Stimulated activated naive CD8-positive, alpha-beta T cell treated with anti-CD3 and anti-CD28 coated beads, Interleukin-15, Interleukin-2, amounts not matched to agents 100 U/mL and 50 U/mL, for 24 hours (primary cell): ENCODE measurements at places on chromosomes 2 and 18.

DNA sequence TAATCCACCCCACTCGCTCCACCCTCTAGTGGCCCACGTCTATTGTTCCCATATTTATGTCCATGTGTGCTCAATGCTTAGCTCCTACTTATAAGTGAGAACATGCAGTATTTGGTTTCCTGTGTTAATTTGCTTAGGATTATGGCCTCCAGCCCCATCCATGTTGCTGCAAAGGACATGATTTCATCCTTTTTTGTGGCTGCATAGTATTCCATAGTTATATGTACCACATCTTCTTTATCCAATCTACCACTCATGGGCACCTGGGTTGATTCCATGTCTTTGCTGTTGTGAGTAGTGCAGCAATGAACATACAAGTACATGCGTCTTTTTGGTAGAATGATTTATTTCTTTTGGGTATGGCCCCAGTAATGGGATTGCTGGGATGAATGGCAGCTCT is 319.9 kb downstream of the DYSF start:
- no peak for DNase-seq

- DNase-seq = no peak
Measured at GRCh38 chr2:180694445-180695421, 285.7 kb upstream of the UBE2E3 start.

DNA sequence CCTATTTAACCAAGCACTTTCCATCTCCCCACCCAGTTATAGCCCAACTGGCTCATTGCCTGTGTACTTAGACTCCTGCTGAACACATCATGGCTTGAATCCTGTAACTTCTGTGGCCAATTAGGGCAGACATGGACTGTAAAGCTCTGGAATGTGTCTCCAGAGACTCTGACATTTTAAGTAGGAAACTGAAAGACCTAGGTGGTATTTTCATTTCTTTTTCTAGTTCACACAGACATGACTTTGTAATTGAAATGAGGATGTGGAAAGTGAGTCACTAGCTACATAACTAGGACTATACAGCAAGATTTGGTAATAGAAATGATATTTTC is 12.2 kb downstream of the DOK1 start:
- no peak for DNase-seq

GRCh38 chr2:11711751-11712150 is 34.7 kb upstream of the LPIN1 start:
- no peak for DNase-seq

DNA sequence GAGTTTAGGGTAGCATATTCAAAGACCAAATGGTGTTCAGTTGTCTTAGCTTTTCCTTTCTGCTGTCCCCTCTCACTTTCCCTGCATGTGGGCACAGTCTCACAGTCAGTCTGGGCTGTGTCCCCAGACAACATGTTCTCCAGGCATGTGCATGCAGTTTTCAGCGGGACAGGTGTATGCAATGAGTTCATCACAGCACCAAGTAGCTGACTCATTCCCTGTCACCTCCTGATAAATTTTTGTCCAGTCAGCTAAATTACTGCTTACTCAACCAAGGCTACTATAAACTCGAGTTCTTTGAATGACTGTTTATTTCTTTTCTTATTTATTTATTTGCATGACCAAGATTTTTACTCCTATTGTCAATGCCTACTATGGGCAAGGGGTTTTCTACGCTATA is 148.8 kb upstream of the CDH19 start:
- DNase-seq = no peak

DNA sequence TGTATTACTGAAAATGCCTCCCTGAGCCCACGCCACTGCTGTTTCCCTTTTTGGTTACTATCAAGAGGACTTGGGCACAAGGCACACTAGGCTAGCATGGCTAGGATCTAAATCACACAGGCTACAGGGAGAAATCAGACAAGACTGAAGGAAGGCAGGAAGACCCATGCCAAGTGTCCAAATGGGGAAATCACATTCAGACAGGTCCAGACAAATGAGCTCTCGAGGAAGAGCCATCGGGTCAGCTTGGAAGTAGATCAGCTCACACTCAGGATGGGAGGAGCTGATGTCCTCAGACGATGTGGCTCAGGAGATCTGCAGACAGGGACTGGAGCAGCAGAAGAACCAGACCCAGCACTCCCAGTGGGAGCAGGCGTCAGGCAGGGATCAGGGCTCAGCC is 113.2 kb downstream of the COL6A3 start:
- DNase-seq = no peak

DNA sequence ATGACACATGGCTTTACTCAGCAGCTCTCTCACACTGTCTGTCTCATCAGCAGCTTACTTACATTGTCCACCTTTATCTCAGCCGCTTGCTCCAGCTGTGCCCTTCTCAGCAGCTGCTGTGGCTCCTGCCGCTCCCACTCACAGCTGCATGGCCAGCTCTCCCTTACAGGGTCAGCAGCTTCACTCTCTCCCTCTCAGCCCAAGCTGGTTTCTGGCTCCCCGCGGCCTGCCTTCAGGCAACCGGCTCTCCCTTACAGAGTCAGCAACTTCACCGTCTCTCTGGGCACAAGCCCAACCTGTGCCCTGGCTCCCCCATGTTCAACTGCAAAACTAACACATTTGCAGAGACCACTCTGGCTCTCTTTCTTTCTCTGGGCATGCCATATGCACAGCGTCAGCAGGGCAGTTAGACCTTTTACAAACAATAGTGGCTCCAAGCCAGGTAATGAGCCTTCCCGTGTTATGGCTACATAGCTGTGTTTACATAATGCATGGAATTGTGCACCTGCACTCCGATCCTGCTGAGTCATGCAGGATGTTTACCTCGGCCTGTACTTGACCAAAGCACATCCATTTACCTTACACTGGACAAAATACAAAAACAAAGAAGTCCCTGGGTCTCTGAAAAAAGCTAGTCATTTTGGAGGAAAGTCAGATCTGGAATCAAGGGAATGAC is 167.3 kb downstream of the DOK6 start:
- no peak for DNase-seq

GRCh38 chr2:25685741-25686140 is 12.4 kb upstream of the DTNB start:
- no peak for DNase-seq

DNA sequence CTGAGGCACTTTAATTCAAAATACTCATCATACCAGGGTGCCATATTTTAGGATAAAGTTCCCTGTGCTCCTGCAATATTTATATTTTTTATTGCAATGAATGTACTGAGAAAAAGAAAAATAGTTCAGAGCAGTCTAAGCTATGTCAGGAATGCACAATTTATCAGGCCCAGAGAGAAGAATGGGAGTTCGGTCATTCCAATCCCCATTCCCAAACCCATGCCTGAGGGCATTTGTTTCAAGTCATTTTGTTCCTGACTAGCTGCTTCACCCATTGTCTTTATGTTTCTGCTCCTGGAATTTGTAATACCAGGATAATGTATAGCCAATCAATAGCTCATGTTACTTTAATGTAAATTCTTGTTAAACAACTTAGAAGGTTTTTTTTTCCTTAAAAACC is 24.4 kb upstream of the FTCDNL1 start:
- DNase-seq = no peak

- DNase-seq = no peak
Measured at GRCh38 chr2:64456293-64456692, 2.3 kb downstream of the LGALSL start.

DNA sequence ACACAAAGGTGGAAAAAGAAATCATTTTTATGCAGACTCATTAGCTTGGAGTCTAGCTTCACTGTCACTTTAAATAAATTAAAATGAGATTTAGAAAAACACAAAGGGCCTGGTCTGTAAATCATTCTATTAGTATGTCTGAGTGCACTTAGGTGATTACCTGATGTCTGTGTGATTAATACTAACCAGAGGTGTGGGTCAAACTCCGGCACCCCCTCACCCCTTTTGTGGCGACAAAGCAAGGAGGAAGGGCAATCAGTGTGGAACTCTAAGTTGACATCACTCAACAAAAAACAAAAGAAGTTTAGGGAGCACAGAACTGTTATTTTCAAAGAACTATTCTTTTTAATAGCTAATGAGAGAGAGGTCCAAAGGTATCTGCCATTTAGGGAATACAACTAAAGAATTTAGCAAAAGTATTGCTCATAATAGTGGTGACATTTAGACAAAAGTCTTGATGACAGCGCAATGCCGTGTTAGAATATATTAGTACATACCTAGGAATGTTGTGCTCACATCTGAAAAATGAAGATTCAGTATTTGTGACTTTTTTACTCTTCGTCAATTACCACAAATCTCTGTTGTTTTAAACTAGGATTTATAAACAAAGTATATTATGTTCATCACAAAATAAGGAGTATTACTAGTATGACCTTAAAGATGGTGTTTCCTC is 66.3 kb downstream of the ZEB2 start:
- no peak for DNase-seq

DNA sequence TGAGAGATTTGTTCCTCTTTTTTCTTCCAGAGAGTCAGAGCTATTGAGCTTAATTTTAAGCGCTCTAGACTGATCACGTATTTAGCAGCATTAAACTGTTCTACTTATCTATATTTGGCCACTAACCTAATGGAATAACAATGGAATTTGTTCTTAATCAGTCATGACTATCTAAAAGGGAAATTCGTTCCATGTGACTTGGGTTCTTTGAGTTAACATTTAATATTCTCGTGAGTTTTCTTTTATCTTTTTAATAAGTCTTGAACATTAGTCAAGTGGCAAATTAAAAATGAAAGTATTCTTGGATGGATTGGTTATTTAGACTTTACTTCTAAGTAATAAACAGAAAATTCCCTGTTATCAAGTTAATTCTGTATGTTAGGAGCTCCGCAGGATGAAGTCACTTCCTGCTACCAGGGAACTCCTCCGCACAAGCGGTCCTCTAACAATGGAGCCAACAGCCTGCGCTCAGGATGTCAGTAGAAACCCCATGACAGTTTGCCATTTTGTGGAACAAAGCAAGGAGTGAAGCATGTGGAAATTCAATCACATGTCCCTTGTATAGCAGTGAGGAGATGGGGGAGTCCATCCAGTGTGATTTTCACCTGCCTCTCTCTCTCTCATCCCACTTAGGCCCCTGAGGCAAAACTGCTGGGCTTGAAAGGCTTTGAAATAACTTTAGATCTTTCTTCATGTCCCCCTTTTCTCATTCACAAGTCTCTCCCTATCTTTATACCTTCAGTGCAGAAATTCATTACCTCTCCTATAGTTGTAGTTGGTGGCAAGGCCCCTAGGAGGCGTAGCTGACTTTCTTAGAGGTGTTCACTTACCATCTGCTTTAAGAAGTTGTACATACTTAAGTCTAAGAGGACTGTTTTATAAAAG is 138.1 kb downstream of the WDR7 start:
- DNase-seq = peak; percentile 38

DNA sequence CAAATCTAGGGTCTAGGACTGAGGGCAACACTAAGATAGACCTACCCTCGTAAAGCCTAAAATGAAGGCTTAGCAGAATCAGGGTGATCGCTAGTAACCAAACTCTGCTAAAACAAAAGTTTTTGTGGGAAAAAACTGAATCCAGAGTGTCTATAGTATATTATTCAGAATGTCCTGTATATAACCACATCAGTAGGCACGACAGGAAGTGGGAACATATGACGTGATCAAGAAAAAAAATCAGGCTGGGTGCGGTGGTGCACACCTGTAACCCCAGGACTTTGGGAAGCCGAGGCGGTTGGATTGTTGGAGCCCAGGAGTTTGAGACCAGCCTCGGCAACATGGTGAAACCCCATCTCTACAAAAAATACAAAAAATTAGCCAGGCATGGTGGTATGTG is 106.1 kb downstream of the UGGT1 start:
- DNase-seq = no peak

DNA sequence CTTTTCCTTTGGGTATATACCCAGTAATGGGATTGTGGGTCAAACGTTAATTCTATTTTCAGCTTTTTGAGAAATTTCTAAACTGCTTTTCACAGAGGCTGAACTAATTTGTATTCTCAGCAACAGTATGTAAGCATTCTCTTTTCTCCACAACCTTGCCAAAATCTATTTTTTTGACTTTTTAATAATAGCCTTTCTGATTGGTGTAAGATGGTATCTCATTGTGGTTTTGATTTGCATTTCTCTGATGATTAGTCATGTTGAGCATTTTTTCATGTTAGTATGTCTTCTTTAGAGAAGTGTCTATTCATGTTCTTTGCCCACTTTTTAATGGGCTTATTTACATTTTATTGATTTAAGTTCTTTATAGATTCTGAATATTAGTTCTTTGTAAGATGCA is 145.5 kb downstream of the TRABD2A start:
- no peak for DNase-seq

DNA sequence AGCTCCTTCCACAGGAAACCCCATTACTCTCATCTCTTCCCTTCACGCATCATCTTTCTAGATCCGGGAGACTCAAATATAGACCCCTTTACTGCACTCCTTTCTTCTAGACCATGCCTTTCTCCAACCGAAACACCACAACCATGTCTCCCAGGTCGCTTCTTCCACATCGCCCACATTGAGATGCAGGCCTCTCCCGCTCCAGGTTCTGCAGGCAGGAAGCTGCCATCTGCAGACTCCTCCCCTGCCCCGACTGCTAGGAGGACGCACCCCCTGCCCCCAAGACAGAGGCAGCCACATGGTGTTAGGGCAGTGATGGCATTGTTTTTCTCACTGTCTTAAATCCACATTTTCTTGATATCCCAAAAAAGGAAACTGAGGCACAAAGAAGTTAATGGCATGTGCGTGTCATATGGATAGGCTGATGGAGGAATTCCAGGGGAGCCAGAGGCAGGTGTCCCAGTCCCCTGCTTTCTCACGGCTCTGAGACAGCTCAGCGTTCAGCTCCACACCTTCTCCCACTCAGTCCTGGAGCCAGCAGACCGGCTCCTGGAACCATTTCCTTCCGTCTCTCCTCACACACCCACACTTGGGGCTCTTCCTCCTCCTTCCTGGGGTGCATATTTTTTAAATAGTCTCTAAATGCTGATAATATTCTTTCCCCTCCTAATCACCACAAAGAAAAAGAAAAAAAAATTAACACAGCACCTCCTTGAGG is 438.4 kb downstream of the EIPR1 start:
- no peak for DNase-seq

- no peak for DNase-seq
Measured at GRCh38 chr2:70958759-70959158, 19.7 kb upstream of the ANKRD53 start.

GRCh38 chr18:59848002-59848401 is 51.8 kb upstream of the PMAIP1 start:
- no peak for DNase-seq

GRCh38 chr2:231713730-231714638 is 5.7 kb downstream of the PTMA start:
- peak; percentile 95 for DNase-seq

DNA sequence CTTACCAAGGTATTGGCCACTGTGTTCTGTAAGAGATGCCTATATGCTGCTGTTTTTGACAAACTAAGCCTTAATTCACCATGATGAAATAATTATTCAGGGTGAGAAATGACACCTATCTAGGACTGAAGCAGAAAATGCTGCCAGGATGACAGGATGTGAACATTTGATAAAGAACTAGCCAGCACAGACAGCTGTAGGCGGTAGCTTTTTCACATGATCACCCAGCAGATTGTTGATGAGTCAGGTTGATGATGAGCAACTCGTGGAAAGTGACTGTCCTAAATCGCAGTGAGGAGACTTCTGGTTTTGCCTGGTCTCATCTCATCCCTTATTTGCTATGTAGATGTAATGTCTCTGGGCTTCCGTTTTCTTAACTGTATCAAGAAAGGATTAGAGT is 144.1 kb downstream of the PRPF40A start:
- peak; percentile 38 for DNase-seq

GRCh38 chr18:36772241-36772723 is 56.5 kb downstream of the TPGS2 start:
- DNase-seq = no peak
